ENCODE measurements at places on chromosomes 5 and 9.
A peak's percentile ranks its signal among the peaks of the same experiment; 100 is the strongest.

GRCh38 chr5:147669169-147669869 is 113.2 kb downstream of the JAKMIP2 start:
- DNase-seq = no peak

- no peak for DNase-seq
Measured at GRCh38 chr5:66519626-66520025, 76.6 kb upstream of the MAST4 start.

DNA sequence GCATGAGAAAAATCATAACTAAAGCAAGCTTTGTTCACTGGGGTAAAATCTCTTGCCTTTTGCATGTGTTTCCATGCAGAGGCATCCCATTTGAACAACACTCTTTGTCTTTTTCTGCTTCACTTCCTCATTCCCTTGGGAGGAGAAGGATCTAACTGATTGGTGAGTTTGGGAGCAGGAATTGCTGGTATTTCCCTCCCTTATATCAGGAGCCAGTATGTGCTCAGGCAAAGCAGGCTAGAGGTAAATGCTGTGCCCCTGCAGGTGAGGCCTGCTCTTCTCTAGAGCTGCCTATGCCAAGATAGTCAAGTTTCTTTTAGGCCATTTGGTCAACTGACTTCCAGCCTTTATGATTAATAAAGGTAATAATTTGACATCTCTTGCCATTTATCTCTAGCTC is 179.9 kb downstream of the COX7C start:
- DNase-seq = no peak

DNA sequence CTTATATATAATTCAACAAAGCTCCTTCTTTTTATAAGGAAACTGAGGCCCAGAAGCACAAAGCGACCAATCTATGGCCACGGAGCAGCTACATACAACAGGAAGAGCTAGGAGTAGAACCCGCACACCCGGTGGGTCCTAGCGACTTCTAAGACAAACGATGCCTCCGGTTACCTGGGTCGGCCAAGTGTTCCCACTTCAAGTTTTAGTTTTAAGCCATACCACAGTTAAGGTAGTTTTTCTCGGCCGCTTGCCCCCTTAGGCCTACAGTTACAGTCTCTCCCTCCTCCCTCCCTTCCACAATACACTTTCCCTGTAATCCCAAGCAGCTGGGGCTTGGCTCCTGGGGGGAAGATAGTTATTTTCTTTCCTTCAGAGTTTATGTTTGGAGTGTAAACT is 533 bp downstream of the SREK1IP1 start:
- DNase-seq = peak; percentile 0

GRCh38 chr5:96626956-96627355 is 35.2 kb upstream of the CAST start:
- DNase-seq = no peak

DNA sequence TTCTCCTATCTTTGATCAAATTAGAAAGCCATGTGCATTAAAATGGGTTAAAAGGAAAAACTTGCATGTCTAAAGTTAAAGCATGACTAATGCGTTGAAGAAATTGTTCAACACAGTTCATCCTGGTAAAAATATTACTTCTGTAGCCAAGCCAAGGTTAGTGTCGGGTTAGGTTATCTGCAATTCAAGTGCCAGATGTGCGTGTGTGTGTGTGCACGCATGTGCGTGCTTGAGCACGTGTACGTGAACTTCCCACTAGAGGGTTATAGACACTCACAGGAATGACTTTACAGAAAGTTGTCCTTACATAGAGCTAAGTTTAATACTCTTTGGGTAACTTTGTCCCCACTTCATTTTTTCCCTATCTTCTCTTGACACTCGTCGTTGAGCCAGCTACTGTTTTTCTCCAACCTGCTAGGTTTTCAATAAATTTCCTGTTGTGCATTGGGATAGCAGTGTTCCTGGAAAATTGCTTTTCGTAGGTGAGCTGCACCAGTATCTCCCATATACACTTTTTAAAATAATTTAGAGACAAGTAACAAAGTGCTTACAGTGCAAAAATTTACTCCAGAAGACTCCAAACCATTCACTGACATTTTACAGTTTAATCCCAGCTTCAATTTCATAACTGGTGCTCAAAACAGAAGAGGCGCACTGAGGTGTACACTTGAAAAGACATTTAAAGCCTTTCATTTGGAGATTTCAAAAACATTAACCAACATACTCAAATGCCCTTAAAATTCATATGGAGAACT is 353.8 kb downstream of the NFIB start:
- no peak for DNase-seq

DNA sequence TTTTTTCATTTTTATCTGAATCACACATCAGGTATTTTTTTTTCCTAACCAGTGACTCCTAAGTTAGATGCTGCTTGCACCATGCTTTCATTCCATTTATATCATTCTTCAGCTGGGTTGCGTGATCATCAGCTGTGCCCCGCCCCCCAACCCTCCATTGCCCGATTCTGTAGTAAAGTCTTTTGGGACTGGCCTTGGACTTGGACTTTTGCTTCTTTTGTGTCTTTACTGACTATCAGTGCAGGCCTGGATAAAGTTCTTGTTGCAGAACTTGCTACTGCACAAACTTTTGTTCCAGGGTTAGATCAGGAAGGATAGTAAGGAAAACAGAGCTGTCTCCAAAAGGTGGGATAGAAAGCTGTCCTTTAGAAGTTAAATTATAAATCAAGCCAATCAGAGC is 38.5 kb downstream of the SLC22A5 start:
- no peak for DNase-seq

- DNase-seq = no peak
Measured at GRCh38 chr9:12813960-12814876, 39.4 kb downstream of the LURAP1L start.

- DNase-seq = no peak
Measured at GRCh38 chr5:36998578-36998977, 122.0 kb downstream of the NIPBL start.

GRCh38 chr5:165227515-165227914 is 1722.1 kb downstream of the MAT2B start:
- DNase-seq = no peak

- no peak for DNase-seq
Measured at GRCh38 chr5:95873351-95873750, 50.8 kb upstream of the GLRX start.

- DNase-seq = no peak
Measured at GRCh38 chr9:107064378-107064777, 201.4 kb downstream of the ZNF462 start.
